NCI-H1417 (cell line): ENCODE measurements at places on chromosomes 2 and 18.

GRCh38 chr18:26435415-26436095 lies 112.8 kb downstream of the KCTD1 start:
- DNase-seq: no peak

GRCh38 chr2:181066333-181066732 lies 85.9 kb downstream of the UBE2E3 start:
- DNase-seq: no peak

DNA sequence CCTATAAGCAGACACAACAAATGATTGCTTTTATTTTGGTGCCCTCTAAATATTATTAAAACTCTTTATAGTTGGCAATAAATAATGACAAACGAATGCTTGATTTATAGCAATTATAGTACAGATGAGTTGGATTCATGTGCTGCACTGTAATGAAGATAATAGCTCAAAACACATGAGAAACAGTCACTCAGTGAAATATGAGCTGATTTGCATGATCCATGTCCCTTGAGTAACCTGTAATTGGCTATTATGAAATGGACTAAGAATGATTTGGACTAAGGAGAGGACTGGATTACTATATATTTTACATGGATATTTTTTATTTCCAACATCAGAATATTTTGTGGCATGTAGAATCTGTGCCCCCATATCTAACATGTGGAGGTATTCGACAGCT lies 365.6 kb upstream of the UBE2E3 start:
- DNase-seq: peak; percentile 36

DNA sequence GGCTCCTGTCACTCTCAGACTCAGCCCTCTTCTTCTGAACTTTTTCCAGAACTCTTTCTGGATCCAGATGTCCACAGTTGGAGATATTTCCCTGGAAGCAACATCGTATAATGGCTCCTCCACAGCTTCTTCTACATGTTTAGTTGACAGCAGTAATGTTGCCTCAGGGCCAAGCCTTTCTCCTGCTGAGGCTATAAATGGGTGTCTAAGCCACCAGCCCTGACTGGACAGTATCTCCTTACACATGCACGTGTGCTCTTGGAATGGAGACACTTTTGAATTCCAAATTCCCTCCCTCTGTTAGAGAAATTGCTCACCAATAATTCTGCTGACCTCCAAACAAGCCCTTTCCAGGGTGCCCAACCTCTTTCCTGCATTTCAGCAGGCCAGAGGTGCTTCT lies 156.2 kb upstream of the PIK3C3 start:
- no peak for DNase-seq

DNA sequence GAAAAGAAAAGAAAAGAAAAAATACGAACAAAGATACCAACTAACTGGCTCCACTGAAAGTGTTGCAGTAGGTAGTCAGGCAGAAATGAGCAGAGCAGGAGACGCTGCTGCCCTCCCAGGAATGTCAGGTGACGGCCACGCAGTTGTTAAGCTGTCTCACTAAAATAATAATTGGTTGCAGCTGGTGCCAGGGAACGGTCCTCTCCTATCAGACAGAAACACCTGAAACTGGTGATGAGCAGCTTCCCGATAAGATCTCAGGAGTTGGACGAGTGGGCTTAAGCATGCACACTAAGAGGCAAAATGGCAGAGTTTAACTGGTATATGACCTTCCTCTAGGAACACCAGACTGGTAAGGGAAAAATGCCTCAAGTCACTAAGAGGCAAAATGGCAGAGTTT lies 611.1 kb downstream of the ZEB2 start:
- no peak for DNase-seq

GRCh38 chr2:225512876-225513540 lies 113.5 kb downstream of the NYAP2 start:
- no peak for DNase-seq

DNA sequence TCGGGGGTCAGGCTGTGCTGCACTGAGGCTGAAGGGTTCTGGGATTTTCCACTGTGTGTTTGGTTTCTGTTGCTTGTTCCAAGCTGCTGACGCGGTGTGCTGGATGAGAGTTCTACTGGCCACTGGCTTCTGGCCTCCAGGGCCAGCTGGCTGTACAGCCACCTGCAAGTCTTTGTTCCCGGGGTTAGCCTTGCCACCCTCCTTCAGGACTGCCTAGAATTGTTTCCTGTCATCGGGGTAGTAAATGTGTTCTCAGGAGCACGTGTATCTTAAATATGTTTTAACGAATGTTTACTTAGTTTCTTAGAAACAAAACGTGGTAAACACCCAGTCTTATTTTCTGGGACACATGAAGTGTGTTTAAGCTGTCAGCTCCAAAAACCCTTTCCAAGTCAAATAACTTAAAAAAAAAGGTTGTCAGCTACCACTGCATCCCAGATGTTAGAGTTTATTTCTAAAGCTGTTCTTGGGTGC lies 231.2 kb downstream of the AGAP1 start:
- peak; percentile 50 for DNase-seq

GRCh38 chr2:106096299-106097037 lies 97.6 kb downstream of the UXS1 start:
- no peak for DNase-seq

DNA sequence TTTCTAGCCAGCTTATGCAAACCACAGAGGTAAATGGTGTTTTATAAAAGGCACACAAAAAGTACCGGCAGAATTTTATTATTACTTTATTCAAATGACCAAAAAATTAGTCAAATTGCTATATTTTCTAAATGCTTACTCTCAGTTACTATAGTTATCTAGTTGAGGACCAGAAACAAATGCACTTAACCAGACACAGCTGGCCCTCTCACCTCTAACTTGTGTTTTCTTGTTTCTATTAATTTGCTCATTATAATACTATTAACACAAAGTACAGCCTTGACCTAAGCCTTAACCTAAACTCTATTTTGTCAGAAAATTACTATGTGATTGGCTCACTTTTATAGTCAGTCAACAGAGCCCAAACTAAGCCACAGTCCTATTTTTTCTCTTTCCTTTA lies 26.2 kb downstream of the OLA1 start:
- DNase-seq: no peak

GRCh38 chr18:70907673-70908072 lies 618.8 kb downstream of the SOCS6 start:
- peak; percentile 84 for DNase-seq

DNA sequence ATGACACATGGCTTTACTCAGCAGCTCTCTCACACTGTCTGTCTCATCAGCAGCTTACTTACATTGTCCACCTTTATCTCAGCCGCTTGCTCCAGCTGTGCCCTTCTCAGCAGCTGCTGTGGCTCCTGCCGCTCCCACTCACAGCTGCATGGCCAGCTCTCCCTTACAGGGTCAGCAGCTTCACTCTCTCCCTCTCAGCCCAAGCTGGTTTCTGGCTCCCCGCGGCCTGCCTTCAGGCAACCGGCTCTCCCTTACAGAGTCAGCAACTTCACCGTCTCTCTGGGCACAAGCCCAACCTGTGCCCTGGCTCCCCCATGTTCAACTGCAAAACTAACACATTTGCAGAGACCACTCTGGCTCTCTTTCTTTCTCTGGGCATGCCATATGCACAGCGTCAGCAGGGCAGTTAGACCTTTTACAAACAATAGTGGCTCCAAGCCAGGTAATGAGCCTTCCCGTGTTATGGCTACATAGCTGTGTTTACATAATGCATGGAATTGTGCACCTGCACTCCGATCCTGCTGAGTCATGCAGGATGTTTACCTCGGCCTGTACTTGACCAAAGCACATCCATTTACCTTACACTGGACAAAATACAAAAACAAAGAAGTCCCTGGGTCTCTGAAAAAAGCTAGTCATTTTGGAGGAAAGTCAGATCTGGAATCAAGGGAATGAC lies 167.3 kb downstream of the DOK6 start:
- DNase-seq: no peak

DNA sequence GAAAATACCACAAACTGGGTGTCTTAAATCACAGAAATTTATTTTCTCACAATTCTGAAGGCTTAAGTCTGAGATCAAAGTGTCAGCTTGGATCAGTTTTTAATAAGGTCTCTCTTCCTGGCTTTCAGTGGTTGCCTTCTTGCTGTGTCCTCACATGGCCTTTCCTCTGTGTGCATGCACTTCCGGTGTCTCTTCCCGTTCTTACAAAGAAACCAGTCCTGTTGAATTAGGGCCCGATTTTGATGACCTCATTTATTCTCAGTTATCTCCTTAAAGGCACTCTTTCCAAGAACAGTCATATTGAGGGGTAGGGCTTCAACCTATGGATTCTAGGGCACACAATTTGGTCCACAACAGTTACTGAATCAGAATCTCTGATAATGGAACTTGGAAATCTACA lies 5.4 kb upstream of the XIRP2 start:
- DNase-seq: no peak

DNA sequence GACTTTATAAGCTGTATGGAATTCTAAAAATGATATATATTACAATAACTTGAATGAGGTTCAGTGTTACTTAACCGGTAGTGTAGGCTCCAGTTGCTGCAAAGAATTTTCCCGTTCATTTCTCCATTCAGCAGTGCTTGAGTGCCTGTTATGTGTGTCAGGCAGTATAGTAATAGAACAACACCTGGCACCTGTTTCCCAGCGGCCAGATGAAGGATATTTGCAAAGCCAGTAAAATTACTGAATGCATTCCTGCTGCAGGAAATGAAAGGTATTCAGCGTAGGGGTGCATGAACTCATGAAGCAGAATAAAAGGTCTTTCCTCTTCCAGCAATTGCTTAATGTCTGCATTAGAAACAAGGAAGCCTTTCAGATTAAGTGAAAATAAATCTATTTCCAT lies 18.8 kb downstream of the YPEL5 start:
- peak; percentile 57 for DNase-seq

- no peak for DNase-seq
These were observed 62.5 kb downstream of the TGOLN2 start for GRCh38 chr2:85265304-85265703.

- DNase-seq: no peak
These were observed 691.8 kb upstream of the NRXN1 start for GRCh38 chr2:51723691-51724090.

DNA sequence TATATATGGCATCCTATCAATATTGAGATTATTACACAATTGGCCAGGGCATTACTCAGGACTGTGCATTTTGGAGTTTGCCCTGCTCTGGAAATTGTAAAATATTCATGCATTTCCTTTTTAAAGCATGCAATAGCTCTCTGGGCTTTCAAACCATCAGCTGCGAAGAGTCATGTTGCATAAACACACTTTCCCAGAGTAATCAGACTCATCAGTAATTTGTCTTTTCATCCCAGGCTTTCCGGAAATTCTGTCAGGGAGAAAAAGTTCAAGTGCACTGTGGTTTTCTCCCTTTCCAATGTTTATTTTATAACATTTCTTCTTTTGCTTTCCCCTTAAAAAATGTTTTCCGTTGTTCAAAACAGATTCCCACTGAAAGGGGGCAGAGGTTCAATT lies 38.9 kb upstream of the FHL2 start:
- no peak for DNase-seq

- no peak for DNase-seq
These were observed 255.5 kb downstream of the TWIST2 start for GRCh38 chr2:239103125-239104098.

DNA sequence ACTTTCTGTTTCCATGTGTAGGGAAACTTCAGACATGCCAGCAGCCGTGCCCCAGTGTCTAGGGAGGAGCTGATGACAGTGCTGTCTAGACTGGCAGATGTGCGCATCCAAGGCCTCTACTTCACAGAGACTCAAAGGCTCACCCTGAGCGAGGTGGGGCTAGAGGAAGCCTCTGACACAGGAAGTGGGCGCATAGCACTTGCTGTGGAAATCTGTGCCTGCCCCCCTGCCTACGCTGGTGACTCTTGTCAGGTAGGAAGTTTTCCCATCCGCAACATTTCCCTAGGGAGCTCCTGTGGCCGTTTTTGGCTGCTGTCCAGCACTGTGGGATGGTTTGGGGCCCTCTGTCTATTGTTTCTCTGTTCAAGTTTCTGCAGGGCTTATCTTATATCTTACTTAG lies 143.1 kb upstream of the TTC39C start:
- DNase-seq: peak; percentile 70

DNA sequence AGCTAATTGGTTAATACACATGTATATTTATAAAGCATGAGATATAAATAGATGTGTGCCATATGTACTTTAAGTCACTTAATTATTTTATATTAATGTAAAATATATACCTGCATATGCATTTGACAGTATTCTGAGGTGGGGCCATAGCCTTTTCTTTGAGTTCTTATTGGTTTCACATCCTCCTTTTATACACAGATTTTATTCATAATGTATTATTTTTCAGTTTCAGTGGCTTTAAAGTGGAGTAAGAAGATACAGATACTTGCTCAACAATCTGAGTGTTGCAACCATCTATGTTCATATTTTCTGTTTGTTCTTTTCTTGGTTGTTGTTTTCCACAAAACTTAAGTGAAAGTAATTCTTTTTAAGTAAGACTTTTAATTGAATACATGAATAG lies 436.5 kb downstream of the RND3 start:
- no peak for DNase-seq

DNA sequence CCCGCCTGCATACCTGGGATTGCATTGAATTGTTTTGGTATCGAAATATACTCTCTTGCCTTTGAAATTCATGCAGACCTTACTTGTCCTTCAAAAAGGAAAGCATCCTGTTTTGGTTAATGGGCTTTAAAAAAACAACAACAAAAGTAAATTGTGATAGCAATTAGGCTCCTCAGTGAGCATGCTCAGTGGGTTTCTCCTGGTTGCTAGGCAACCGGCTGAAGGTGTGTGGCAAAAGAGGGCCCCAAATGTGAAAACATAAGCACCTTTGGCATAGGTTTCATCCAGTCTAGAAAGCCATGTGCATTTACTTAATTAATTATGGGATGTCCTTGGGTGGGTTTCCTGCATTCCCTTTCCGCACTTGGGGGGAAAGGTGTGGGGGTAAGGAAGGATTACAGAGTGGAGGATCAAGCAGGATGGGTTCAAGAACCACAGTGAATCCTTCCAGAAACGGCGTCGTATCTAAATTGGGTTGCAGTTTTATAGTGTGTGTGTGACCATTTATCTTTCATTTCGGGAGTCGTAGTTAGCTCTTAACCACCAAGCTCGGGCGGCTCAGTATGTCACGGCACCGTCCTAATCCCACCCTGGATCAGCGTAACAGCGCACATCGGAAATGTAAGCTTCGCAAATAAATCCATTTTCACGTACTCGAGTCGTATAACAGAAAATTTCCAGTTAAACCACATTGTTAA lies 274.9 kb upstream of the TCF4 start:
- DNase-seq: peak; percentile 16

GRCh38 chr2:174072069-174072468 lies 106.9 kb upstream of the SP3 start:
- DNase-seq: no peak

DNA sequence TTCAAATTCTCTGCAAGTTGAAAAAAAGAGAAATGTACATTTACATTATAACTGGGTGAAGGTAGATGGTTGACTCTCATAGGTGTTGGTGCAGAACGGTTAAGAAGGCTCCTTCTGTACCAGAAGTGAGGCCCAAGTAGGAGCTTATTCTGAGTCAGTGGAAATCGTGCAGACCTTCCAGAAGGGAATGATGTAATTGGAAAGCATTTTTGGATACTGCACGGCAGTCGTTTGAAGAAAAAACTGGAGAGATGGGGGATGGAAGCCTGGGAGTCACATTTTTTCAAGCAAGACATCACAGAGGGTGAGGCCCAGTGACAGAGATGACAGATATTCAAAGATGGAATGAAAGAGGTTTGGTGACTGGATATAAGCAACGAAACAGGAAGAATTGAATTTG lies 39.4 kb downstream of the HRH4 start:
- no peak for DNase-seq
